ENCODE measurements at places on chromosomes 12 and 14. TPM values are rescaled to one million over a fixed set of nuclear protein-coding genes. Genes with fewer than 3 reads are reported as not detected.

DNA sequence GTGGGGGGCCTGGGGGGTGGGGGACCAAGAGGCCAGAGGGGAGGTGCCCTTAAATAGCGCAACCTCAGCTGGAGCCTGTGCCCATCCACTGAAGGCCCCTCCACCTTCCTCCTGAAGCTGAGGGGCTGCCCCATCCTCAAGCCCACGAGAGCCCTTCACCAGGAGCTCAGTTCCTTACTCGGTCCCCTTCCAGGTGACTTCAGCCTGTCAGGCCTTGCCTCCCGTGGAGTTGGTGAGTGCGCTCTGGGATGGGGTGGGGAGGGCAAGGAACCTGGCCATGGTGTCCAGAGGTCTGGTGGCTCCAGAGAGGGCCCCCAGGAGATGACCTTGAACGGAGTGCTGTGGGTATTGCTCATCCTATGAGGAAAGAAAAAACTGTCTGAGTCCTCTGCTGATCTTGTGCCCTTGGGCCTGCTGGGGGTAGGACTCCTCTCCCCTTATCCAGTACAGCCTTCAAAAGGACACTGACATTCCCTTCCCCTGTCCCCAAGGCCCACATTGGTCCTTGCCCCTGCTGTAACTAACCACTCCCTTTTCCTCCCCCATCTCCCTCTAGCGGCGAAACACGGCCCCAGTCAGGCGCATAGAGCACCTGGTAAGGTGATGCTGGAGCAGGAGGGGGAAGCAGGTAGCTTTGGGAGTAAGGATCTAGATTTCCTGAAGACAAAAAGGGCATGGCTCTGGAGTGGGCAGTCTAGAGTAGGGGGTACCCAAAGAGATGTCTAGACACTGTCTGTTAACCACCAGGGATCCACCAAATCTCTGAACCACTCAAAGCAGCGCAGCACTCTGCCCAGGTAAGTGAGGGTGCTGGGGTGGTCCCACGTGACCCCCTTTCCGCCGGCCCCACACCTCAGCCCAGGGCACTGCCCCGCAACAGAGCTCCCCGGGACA lies 3.6 kb downstream of the TNS2 start:
- DNase-seq: peak; percentile 87

- no peak for DNase-seq
These were observed 20.0 kb upstream of the PCNX1 start for GRCh38 chr14:70887207-70887681.

DNA sequence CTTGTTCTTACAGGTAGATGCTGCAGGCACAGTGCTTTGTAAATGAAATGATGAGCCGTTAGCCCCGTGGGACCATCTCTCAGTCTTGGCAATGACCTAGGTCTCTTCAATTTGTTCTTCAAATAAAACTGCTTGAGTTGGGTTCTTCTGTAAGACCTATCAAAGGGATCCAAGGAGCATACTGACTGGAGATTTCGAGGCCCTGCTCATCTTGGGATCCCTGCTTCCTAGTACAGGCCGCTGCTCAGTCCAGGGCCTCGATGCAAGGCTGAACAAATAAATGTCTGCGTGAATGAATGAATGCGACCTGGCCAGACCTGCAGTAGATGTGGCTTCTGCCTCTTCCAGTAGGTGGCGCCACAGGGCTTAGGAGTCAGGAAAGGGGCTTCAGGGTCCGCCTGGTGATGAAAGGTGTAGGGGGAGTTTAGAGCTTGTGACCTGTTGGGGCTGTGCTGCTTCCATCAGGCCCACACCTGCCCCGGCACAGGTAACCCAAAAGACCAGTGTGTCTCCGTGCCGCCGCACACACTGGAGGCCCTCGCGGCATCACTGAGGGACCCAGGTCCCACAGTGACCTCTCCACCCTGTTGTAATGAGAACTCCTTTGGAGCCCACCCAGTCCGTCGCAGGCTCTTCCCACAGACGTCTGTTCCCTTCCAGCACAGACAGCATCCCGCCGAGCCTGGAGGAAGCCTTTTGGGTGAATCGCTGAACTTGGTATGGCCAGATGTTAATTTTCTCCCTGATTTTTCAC lies 4.4 kb downstream of the CACNA1C start:
- peak; percentile 76 for DNase-seq

The GPR84 gene
- not detected for total RNA-seq

- no peak for DNase-seq
These were observed 6.5 kb upstream of the NID2 start for GRCh38 chr14:52075371-52075770.

The MYL6 gene
- 2,224 TPM for total RNA-seq

The PIANP gene
- total RNA-seq: 0.52 TPM

The SIRT4 gene
- total RNA-seq: 1.3 TPM

The NPFF gene
- not detected for total RNA-seq

The BEGAIN gene
- 2.0 TPM for total RNA-seq
